ENCODE measurements at places on chromosomes 5 and 9.

- DNase-seq: no peak
Measured at GRCh38 chr5:172002840-172003512, 3.5 kb downstream of the FBXW11 start.

DNA sequence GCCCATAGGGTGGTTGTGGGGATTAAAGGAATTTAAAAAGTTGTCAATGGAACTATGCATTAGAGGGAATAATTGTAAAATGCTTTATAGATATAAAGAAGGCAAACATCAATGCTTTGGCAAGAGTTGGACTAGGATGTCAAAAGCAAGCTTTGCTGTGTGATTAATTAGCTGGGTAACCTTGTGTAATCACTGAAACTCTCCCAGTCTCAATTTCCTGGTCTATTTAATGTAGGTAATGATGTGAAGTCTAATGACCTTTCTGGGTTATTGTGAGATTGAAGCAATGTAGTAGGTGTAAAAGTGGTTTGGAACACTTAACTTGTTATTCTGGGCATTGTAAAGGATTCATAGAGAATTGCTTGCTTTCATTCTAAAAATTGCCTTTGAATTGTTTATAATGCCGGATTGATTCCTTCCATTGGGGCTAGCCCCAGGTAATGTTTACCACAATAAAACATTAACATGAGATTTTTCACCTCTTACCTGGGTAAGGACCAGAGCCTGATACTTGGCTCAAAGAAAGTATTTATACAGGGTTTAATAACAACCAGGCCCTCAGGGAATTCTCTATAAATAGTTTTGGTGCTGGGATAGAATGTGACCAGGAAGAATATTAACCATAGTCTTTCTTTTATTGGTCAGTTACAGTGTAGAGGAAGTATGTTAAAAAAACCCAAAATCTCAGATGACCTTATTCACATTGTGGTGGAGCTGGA lies 30.0 kb upstream of the CLINT1 start:
- no peak for DNase-seq

GRCh38 chr5:157544623-157544989 lies 31.0 kb downstream of the ADAM19 start:
- DNase-seq: no peak

GRCh38 chr5:26805076-26805475 lies 233.3 kb downstream of the CDH9 start:
- DNase-seq: no peak

DNA sequence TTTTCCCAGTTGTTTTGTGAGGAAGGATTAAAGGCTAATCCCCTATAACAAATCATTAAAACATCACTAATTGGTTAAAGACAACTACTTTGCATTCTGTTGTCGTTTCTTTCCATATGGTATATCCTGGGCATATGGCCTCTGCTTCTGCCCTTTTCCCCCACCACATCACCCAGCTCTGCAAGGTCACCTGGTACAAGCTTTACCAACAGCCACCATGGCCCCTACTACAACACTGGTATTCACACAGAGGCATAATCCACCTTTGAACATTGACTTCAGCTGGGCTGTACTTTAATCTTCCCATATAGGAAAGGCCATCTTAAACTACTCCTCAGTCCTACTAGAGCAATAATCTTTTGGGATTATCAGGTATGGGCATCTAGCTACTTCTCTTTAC lies 866.1 kb downstream of the TLE4 start:
- DNase-seq: no peak

- no peak for DNase-seq
Measured at GRCh38 chr9:125908136-125908535, 161.0 kb downstream of the PBX3 start.

GRCh38 chr5:33588654-33589372 lies 148.0 kb downstream of the TARS1 start:
- peak; percentile 13 for DNase-seq

- DNase-seq: no peak
Measured at GRCh38 chr9:99178912-99179872, 42.5 kb downstream of the ALG2 start.

GRCh38 chr9:20369391-20369790 lies 252.9 kb downstream of the MLLT3 start:
- DNase-seq: no peak

DNA sequence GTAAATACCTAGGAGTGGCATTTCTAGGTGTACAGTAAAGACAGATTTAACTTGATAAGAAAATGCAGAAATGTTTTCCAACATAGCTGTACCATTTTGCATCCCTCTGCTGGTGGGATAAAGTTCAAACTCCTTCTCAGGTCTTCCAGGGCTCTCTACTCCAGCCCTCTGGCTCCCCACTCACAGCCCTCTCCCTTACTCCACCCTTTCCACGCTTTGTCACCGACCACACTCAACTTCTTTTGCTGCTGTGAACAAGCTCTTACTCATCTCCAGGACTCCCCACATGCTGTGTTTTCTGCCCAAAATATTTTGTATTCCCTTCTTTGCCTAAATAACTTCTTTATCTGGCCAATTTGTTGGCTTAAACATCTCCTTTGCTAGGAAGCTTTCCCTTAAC lies 90.6 kb upstream of the OSMR start:
- no peak for DNase-seq

DNA sequence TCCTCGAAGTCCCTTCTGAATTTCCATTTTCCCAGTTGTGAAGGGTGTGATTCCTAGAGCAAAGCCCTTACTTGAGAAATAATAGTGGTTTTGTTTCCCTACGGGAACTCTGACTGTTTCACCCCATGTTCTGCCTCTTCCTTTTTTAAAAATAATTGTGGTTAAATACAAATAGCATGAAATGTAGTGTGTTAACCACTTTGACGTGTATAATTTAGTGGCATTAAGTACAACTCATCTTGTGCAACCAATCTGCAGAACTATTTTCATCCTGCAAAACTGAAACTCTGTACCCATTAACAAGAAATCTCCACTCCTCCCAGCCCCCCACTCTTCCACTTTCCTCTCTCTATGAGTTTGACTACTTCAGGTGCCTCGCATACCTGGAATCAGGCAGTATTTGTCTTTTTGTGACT lies 35.6 kb upstream of the HAND1 start:
- no peak for DNase-seq

GRCh38 chr5:67209141-67209771 lies 12.7 kb upstream of the CD180 start:
- DNase-seq: no peak

DNA sequence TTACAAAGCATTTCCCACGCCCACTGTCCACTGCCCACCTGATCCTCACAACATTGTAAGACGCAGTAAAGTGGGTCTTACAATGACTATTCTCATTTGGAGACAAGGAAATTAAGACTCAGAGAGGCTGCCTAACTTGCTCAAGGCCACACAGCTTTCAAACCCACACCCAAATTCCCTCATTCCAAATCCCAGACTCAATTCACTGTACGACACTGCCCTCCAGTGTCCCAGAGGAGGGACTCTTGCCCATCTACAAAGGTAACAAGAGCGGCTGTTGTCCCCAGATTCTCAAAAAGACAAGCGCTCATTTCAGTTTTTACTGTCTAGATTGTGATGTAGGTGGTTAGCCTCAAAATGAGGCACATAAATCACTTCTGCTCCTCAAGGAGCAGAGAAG lies 184.6 kb downstream of the ACTL7B start:
- DNase-seq: no peak

DNA sequence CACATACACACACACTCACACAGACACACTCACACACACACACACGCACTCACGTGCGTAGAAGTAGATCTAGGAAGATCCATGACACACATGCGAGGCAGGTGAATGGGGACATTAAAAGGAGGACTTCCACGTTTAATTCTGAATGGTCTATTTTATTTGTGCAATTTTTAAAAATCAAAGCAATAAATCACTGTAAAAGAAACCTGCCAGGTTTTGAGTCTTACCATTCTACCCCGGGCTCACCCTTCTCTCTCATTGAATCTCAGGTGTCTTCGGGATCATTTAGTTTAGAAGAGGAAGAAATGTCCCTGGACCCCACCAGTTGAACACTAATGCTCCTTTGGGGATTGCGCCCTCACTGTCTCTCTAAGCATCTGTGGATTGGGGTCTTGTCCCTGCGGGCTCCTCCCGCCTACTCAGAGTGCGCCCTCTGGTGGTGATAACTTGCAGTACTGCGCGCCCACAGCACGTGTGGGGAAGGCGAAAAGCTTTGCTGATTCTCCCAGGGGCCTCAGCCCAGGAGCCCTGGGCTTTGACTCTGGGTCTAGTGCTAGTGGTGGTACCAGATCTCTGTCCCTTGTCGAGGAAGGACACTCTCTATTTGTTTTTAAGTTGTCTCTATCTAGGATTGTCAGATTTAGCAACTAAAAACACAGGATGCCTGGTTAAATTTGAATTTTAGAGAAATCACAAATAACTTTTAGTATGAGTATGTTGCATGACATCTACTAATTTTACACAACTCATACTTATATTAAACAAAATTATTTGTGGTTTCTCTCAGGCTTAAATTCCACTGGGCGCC lies 34.8 kb downstream of the BOD1 start:
- peak; percentile 43 for DNase-seq

DNA sequence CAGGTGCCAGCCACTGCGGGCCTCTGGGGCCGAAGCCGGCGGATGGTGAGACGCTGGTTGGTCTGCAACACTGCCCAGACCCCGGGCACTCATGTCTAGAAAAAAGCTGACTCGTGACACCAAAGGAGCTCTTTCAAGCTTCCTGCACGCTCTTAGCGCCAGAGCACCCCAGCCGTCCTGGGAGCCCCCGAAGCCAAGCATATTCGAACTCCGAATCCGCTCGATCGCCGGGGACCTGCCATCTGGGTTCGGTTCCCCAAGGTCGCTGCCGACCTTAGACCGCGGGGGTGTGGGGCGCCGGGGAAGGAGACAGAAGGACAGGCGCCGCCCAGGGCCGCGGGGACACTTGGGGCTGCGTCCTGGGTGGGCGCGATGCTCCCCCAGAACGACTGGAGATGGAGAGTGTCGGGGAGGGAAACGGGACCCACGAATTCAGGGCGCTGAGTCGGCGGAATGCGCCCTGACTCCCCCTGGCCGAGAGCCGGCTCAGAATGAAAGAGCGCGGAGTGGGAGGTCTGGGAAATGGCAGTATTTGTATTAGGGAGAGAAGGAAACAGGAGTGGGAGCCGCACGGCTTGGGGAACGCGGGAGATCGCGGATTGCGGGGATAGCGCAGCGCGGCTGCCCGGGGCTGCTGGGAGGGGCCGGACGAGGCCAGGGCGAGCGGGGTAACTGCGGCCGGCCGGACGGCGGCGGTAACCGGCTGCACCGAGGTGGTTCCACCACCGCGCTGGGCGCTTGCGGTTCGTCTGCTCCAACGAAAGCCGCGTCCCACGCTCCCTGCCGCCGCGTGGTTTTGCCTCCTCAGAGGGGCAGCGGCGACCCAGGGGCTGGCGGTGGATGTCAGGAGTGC lies 20.1 kb upstream of the MARCHF6 start:
- DNase-seq: no peak

DNA sequence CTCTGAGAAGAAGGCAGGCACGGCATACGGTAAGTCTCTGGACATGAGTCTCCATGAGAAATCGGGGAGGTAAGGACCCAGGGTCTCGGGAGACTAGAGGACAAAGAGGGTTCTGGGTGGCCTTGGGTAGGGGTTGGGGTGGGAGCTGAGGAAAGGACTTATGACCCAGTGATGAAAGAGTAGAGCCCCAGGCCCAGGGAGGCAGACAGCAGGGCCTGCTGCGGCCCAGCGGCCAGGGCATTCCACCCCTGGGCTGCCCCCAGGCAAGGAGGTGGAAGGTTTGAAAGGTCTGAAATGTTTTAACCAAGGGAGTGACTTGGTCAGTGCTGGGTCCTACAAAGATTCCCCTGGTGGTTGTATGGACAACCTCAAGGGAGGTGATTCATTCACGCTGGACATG lies 89.1 kb downstream of the CRB2 start:
- no peak for DNase-seq

DNA sequence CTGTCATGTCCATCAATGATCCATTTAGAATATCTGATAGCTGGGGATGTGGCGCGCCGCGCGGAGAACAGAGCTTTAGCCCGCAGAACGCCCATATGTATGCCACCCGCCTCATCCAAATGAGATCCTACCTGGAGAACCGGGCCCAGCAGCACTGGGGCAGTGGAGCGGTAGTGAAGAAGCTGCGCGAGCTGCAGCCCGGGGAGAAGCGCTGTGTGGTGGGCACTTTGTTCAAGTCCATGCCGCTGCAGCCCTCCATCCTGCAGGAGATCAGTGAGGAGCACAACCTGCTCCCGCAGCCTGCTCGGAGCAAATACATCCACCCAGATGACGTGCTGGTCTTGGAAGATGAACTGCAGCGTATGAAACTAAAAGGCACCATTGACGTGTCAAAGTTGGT lies 313.7 kb downstream of the NR2F1-AS1 start:
- no peak for DNase-seq

GRCh38 chr5:10624206-10624605 lies 60.3 kb downstream of the ANKRD33B start:
- no peak for DNase-seq

- DNase-seq: no peak
Measured at GRCh38 chr9:94719878-94720277, 6.6 kb upstream of the AOPEP start.
